ENCODE measurements at places on chromosomes 7 and 10.
A peak's percentile ranks its signal among the peaks of the same experiment; 100 is the strongest.

GRCh38 chr7:154994996-154995395, 7.9 kb downstream of the PAXIP1 start:
- no peak for DNase-seq

- peak; percentile 4 for DNase-seq
These were observed 524.8 kb downstream of the GRM8 start for GRCh38 chr7:126727930-126728391.

- no peak for DNase-seq
These were observed 53.7 kb downstream of the CAV1 start for GRCh38 chr7:116578526-116578925.

DNA sequence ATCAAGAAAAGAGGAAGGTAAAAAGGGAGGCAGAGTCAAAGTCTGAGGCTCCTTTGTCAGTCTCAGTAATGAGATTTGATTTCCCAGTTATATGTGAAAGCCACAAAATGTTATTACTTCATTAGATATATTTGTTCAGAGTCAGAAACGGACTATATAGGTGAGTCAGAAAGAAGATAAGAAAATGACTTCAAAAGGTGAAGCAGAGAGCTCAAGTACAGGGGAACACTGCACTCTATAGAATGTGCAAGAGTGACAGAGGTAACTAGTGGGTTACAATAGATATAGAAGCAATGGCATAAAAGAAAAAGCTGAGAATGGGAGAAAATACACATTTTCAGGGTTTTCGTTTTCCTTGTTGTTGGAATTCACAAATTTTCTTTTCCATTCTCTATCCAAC, 43.3 kb downstream of the DGKB start:
- no peak for DNase-seq

GRCh38 chr10:74051736-74052342, 53.9 kb downstream of the VCL start:
- no peak for DNase-seq

- DNase-seq = no peak
These were observed 4.4 kb downstream of the SEMA3A start for GRCh38 chr7:84190016-84190705.

- no peak for DNase-seq
These were observed 44.7 kb downstream of the FAM241B start for GRCh38 chr10:69674786-69675185.

DNA sequence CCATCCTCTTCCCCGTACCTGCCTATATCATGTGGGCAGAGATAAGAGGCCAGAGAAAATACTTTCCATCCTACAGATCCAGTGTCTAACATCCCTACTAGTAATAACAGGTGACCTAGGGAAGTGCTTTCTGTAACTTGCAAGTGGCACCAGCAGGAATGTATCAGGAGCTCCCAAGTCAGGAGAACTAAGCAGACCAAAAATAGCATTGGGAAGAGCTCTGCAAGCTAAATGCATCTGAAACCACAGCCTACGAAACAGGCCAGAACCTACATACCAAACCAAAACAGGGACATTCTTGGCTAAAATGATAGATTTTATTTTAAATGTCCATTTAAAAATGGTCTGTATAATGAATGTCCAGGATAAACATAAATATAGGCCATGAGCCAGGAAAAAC, 680.8 kb downstream of the PHTF2 start:
- DNase-seq = no peak

GRCh38 chr10:59865101-59865500, 41.3 kb downstream of the CCDC6 start:
- no peak for DNase-seq

GRCh38 chr10:35704401-35704800, 62.3 kb upstream of the FZD8 start:
- DNase-seq = no peak

- no peak for DNase-seq
These were observed 814 bp upstream of the GPAM start for GRCh38 chr10:112184379-112184778.

DNA sequence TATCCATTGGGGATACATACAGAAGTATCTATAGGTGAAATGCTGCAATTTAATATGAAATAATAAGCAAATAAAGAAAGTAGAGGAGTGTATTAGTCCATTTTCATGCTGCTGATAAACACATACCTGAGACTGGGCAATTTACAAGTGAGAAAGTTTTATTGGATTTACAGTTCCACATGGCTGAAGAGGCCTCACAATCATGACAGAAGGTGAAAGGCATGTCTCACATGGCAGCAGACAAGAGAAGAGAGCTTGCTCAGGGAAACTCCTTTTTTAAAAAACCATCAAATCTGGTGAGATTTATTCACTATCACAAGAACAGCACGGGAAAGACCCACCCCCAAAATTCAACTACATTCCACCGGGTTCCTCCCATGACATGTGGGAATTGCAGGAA, 82.8 kb upstream of the TRIM24 start:
- no peak for DNase-seq

DNA sequence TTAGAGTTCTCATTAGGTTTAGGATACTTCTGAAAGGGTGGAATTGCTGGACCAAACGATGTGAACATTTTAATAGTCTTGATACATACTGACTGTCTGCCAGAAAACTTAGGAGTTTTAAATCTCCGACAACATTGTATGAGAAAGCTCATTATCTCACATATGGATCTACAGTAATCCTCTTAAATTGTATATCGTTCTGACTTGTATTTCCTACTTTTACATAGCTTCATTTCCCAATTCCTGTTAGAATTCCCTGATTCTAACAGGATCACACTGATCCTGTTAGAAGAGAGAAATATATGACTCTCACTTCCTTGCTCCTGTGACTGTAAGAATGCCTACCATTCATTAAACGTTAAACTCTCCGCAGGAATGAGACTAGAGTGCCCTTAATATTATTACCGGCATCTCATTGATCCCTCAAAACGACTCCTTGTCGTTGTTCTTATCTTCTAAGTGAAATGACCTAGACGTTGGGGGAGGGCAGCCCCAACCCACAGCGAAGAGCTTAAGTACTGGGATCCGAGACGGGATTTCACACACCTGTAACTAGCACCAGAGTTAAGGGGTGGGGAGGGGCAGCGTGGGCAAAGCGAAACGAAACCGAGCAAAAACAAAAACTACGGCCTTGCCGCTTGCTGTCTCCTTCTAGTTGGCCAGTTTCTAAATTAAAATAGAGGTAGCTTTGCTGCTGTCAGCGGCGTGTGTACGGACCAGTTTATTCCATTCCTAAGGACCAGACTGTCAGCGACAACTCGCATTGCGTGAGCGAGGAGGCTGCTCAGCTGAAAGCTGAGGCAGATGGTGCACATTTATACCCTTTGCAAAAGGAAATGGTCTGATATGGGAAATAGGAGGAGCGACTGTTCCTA, 678 bp upstream of the TMEM106B start:
- DNase-seq = peak; percentile 16

DNA sequence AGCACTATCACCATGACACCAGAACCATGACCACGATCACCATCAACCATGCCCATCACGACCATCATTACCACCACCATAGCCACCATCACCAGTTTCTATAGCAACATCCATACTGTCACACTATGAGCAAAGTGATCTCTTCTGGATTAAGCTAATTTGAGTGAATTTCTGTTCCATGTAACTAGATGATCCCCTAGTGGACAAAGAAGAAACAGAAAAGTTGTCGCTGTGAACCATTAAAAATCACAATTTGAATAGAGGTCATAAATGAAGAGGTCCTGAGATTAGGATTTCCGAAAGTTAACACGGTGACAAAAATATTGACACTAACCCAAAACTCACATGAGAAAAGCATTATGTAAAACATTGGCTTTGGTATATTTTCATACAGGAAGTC, 77.6 kb downstream of the CLRN3 start:
- no peak for DNase-seq

GRCh38 chr10:43979551-43979950, 330.9 kb upstream of the ZNF32 start:
- no peak for DNase-seq

DNA sequence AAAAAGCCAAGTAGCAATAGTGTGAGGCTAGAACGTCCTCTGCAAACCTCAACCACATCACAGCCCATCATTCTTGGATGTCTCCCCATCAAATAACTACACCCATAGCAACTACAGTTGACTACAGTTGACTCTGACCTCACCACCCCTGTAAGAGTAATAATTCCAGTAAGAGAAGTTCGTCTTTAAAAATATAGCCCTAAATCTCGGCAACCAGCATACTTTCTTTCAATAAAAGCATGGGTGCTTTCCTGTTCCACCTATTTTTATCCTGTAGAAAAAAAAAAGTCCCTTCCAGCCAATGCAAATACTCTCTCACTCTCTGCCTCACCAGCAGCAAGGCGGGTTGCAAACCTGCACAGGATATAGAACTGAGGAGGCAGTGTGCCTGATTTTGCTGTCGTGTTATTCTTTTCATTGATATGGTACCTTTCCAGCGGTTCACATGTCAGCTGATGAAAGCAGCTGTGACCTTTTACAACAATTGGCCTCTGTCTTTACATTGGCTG, 187.5 kb upstream of the NFE2L3 start:
- DNase-seq = no peak

GRCh38 chr10:74923556-74923955, 97.2 kb downstream of the KAT6B start:
- no peak for DNase-seq

- DNase-seq = no peak
These were observed 19.2 kb downstream of the VIM start for GRCh38 chr10:17247210-17247609.

DNA sequence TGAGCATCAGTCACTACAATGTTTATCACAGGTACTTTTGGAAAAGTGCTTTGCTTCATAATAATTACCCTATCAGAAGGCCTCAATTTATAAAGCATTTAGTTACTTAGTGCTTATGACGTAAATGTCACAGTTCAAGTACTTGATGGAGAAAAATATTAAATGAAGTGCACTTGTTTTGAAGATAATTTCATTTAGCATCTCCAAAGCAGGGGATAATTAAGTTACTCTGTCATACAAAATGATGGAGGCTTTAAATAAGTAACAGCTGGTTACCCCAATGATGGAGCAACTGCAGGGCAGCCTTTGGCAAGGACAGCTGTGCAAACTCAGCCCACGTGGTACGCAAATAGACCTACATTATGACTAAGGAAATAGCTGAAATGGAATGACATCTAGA, 768.8 kb downstream of the GRM8 start:
- no peak for DNase-seq

GRCh38 chr10:3652886-3653285, 132.1 kb downstream of the KLF6 start:
- no peak for DNase-seq

- no peak for DNase-seq
These were observed 56.1 kb downstream of the ZRANB1 start for GRCh38 chr10:124997771-124998623.

GRCh38 chr10:124042656-124043309, 50.6 kb downstream of the CHST15 start:
- DNase-seq = no peak

GRCh38 chr10:30719832-30720231, 90.3 kb upstream of the LYZL2 start:
- DNase-seq = no peak

- no peak for DNase-seq
These were observed 4.6 kb downstream of the ZNF680 start for GRCh38 chr7:64558323-64558705.

DNA sequence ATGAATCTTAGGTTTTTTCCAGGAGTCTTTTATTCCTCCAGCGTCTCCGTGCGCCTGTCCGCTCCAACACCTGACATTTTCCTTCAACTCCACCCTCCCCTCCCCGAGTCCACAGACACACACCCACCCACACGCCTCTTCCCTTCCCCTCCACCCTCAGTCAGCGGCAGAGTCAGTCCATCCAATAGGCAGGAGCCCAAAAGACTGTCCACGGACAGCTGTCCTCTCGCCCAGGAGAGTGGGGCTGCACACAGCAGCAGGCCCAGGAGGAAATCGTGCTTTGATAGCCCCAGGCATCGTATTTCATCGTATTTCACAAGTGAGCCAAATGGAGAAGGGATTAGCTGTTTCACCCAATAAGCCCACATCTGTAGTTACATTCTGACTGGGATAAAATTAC, 285.1 kb downstream of the ZEB1 start:
- DNase-seq = no peak

DNA sequence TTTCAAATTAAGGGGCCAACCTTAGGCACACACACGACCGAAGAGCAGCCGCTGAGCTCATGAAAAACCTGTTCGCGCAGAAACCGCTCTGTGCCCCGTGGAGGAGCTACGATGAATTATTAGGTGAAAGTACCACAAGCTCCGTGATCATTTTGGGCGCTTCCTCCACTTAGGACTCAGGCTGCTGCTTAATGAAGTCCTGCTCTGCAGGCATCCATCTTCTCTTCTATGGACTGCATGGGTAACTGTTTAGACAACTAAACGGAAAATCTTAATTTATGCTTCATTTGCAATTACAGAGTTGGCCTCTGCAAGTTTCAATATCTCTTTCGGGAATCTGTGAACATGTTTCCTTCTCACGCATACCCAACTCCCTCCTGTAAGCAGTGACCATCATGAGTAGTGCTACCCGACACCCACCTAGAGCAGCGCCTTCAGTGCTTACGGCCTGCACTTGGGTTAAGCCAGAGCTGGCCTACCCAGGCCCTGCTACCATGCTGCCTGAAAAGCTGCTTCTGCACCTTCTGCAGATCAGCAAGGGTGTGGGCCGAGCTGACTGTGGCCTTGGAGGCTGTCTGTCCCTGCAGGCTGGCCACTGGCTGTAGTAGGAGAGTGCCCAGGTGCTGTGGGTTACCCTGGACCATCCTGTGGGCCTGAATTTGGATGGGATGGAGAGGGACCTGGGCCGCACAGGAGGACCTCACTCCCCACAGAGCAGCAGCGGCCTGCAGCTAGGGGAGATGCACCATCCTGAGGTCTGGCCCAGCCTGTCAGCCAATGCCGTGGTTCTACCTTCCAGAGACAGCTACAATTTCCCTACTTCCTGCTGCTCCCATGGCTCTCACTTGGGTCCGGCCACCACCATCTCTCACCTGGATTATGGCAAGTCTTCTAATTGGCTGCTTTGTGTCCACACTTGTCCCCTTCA, 36.0 kb downstream of the GNA12 start:
- no peak for DNase-seq

- no peak for DNase-seq
These were observed 25.4 kb downstream of the LCOR start for GRCh38 chr10:96857301-96858012.

- DNase-seq = no peak
These were observed 41.5 kb downstream of the MINPP1 start for GRCh38 chr10:87546210-87546609.

GRCh38 chr7:129315960-129316359, 91.1 kb downstream of the AHCYL2 start:
- no peak for DNase-seq

DNA sequence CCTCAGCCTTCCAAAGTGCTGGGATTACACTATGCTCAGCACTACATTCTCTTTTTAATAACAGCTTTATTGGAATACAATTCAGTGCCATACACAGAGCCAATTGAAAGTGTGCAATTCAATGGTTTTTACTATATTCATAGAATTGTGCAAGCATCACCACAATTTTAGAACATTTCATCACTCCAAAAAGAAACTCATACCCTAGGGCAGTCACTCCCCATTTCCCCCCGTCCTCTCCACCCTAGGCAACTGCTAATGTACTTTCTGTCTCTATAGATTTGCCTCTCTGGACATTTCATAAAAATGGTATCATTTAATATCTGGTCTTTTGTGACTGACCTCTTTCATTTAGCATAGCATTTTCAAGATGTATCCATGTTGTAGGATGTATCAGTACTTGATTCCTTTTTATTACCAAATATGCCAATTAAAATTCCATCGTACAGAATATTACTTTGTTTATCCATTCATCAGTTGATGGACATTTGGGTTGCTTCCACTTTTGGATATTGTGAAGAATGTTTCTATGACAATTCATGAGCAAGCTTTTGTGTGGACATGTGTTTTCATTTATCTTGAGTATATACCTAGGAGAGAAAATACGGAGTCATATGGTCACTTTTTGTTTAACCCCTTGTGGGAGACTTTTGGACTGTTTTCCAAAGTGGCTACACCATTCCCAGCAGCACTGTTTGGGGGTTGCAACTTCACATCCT, 6.3 kb upstream of the XPNPEP1 start:
- DNase-seq = no peak
